Memory B cell (primary cell): ENCODE measurements at places on chromosomes 6 and 20.

- no peak for DNase-seq
These were observed 10.6 kb upstream of the SAMD3 start for GRCh38 chr6:130233330-130233729.

DNA sequence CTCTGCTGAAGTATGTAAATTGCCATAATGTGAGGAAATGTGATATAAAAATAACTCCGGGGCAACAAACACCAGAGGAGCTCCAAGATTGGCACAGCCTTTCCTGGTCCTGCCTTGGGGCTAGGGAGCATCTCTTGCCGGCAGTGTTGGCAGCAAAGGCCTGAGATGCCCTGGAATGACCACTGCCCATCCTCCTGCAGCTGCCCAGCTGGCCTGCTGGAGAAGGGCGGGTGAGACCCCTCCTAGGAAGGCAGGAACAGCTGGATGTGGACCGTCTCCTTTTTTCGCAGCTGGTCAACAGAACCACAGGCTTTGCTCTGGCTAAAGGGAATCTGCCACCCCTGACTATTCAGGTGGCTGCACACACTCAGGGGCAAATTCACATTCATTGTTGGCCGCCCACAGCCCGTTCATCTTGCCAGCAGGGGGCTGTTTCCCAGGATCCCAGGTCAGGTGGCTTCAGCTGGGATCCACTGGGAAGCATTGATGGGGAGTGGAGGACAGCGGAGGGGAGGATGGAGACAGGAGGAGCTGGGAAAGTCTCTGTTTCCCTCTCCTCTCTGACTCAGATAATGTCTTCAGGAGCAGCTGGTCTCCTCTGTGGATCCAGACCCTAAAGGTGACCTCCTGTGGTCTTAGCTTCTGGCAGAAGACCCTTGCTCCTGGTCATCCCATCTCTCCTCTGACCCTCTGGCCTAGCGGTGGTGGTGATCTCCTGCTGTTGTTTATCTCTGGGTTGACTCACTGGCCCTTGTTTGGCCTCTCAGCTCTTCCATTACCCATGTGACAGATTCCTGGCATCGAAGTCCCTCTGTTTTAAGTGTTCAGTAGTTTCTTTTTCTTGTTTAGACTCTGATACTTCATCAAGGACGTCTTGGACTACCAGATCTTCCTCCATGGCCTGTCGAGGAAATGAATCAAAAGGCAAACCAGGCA is 336.7 kb downstream of the DHX35 start:
- no peak for DNase-seq

GRCh38 chr6:157823528-157824370 is 703 bp downstream of the SNX9 start:
- peak; percentile 65 for DNase-seq

DNA sequence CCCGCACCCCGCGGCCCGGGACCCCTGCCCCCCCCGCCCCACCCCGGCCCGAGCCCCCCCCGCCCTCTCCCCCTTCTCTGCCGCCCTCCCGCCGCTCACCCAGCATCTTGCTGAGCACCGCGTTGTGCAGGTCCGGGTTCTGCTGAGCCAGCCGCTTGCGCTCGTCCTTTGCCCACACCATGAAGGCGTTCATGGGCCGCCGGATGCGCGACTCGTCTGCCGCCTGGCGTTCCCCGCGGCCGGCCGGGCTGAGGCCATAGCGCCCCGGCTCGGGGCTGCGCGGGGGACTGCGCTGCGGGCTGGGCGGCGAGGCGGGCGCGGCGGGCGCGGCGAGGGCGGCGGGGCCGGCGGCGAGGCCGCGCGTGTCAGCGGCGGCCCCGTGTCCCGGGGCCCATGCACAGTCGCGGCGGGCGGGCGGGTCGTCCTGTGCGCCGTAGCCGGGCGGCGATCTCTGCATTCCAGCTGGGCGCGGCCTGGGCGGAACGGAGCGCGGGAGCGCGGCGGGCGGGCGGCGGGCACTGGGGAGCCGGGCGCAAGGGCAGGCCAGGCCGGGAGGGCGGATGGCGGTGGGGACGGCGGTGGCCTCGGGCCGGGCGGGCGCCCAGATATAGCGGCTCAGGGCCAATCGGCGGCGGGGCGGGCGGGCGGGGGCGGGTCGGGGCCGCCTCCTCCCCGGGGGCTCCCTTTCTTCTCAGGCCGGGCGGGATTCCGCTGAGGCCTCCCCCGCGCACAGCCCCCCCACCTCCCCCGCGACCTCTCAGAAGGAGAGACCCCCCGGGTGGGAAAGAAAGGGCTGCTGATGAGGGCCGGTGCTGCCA is at the start of gene SOX18:
TSS of gene SOX18 (minus strand) at position 580 of the 818 bp plus-strand sequence. CDS start at position 457, 123 bp downstream.
- DNase-seq: peak; percentile 27

- DNase-seq: peak; percentile 73
These were observed 8.9 kb downstream of the BPIFB1 start for GRCh38 chr20:33291830-33292355.

- DNase-seq: no peak
These were observed 203.8 kb downstream of the ALDH8A1 start for GRCh38 chr6:134746140-134746539.

- DNase-seq: peak; percentile 14
These were observed 95.4 kb downstream of the OGFRL1 start for GRCh38 chr6:71383901-71384489.
